Germinal center (tissue), 1 donor: ENCODE measurements at places on chromosomes 16 and 17.
A peak's percentile ranks its signal among the peaks of the same experiment; 100 is the strongest.

DNA sequence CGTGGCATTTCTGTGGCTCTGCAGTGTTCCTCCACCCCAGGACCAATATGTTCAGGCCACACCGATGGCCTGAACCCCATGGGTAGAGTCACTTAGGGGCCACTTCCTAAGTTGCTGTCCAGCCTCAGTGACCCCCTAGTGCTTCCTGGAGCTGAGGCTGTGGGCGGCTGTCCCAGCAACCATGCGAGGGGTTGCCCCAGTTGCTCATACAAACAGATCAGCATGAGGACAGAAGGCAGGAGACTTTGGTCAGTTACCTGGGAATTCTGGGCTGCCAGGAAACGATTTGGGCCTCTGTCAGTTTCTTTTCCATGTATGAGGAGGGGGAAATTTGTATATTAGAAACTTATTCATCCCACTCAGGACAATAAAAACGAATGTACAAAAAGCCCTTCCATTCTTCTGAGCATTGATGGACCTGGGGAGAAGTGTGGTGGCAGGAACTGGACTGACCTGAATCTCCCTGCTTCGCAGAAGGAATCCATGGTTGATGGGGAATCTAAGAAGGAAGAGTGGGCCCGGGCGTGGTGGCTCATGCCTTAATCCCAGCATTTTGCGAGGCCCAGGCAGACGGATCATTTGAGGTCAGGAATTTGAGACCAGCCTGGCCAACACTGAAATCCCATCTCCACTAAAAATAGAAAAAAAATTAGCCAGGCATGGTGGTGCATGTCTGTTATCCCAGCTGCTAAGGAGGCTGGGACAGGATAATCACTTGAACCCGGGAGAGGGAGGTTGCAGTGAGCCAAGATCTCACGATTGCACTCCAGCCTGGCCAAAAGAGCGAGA is 4.9 kb upstream of the IL32 start:
- no peak for DNase-seq

GRCh38 chr16:8797364-8798173 is at the start of the genes PMM2 and TMEM186:
PMM2 (plus strand) TSS chr16:8797839; CDS start chr16:8797883, 44 bp downstream.
TMEM186 (minus strand) TSS chr16:8797639; CDS start chr16:8797614, 25 bp downstream.
- peak; percentile 97 for DNase-seq

DNA sequence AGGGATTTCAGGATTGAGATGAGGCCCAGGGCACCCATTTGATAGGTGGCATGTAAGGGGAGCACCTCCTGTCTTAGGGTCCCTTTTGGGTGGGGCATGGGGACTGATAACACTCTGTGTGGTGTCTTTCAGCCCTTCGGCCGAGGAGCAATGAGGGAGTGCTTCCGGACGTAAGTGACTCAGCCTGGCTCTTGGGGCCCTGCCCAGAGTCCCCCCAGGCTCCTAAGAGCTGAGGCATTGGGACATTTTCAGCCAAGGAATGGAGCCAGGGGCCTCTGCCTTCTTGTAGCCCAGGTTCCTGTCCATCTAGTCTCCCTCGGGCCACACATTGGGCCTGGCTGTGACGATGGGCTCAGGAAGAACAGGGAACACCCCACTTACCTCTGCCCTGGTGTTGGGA is 44.4 kb downstream of the EEF2K start:
- DNase-seq, result no peak

GRCh38 chr16:19963301-19963700 is 78.7 kb upstream of the GPRC5B start:
- no peak for DNase-seq

GRCh38 chr17:50149417-50150353 is 792 bp downstream of the PPP1R9B start:
- peak; percentile 71 for DNase-seq

DNA sequence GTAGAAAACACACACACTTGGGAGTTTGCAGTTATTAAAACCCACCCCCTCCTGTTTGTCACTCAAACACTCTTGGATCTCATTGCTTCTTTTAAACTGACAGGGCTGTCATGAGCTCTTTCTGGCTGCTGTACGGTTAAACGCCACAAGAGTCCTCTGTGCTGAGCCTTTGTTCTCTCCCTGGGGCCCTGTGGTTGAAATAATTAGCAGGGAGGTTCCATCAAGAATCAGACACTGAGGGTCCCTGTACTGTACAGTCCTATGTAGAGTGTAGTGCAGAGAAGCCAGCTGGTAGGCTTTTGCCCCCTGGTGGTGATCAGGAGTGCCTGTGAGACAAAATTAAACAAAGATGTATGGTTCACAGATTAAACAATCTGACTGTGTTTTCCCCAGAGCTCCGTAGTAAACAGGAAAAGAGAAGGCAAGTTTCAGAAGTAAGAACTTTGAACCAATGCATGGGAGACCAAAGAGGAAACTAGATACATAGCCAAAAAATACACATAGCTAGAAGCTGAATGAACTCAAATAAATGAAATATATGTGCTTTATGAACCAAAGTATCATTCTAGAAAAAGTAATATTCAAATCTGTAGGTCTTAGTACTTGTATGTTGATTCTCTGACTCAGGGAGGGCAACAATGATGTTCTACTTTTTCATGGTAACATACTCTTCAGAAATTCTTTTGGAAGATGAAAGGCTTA is 1.4 kb upstream of the SSH2 start:
- peak; percentile 73 for DNase-seq
